ENCODE measurements at places on chromosomes 4 and X.

DNA sequence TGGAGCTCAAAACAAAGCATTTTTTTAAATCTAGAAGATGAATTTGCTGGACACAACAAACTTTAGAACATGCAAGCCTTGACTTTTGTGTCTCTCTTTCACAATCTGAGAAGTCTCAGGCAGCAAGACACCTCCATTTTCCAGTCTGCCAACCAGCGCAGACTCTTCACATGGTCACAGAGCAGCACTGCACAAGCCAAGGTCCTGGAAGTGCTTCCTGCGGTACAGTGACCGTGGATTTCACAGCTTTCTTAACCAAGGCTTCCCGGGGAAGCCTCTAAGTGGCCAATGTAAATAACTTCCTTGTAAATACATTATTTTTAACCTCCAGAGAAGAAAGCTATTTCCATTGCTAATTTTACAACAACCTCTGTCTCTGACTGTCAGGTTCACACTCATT, 31.2 kb downstream of the ZNF827 start:
- no peak for DNase-seq

- no peak for DNase-seq
These were observed 1393.1 kb upstream of the DIAPH2 start for GRCh38 chrX:95291561-95291960.

- no peak for DNase-seq
These were observed 114.2 kb upstream of the GRXCR1 start for GRCh38 chr4:42778349-42778748.

DNA sequence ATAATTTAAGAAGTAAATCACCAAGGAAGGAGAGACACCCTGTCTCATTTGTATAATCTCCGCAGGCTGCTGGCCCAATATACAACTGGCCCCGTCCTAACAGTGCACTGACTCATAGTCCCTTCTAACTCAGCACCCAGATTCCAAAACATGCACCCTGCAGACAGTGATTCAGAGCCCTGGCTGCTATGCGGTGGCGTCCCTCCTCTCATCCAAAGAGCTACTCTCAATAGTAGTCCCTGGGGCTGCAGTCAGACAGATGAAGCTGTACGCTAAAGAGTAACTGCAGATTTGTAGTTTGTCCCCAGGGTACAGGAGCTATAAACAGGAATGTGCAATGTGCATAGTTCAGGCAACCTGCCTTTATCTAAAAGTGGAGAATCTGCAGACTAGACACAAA, 23.0 kb downstream of the GABRA3 start:
- no peak for DNase-seq

GRCh38 chr4:150664935-150665334, 83.0 kb downstream of the MAB21L2 start:
- DNase-seq, result no peak

DNA sequence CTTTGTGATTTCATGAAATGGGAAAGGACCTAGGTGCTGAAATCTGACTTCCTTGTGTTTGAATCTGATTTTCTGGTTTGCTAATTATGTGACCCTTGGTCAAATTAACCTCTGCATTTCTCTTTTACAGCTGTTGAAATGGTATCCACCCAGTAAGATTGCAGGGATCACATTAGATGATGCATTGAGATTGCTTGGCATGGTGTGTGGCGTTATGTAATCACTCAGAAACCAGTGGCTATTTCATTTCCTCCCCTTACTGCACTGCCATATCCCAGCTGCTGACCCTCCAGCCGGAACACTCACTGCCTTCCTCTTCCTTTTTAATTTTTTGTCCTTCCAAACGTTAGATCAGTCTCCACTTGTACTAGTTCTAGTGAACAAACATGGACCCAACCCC, 79.0 kb downstream of the KLHL8 start:
- no peak for DNase-seq

Measured in stimulated activated CD4-positive, alpha-beta T cell treated with anti-CD3 and anti-CD28 coated beads, Interleukin-1b, Interleukin-23, amount 100 ng/mL, for 4 hours (primary cell).